Transverse colon (tissue), 4 donors: ENCODE measurements at places on chromosomes 12 and 14. TPM values are rescaled to one million over a fixed set of nuclear protein-coding genes. Genes with fewer than 3 reads are reported as not detected.

DNA sequence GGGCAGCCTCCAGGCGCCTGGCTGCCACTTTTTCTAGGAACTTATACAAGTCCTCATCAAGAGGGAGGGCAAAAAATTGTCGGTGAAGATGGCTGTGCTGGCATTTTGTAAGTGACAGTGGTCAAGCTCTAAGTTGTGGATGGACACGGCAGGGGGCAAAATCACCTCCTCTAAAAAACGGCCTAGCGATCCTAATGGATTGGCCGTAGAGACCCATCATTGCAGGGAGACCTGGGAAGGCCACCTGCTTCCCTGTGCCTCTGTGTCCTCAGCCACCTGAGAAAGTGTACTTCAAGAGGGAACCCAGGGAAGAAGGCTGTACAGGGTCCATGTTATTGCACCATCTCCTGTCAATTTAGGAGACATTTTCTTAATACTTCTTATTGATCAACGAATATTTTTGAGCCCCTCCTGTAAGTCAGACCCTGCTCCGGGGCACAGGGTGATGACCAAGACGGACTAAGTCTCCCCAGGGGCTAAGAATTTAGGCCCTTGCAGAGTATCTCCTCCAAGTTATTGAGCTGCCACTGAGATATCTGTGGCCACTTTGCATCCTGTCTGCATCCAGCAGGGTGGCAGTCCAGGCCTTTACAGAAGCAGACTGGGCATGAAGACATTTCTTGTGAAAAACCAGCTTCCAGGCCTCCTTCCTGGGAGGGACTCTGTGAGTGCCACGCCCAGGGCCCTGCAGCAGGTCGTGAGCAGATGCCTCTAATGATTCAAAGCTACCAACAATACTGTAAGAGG lies 40.5 kb downstream of the PSMA6 start:
- no peak overlapping the region for H3K4me3 ChIP-seq
- H3K27ac ChIP-seq = peak overlapping the region; percentile 96
- peaks cover 64% of the 10 kb centered on the region for H3K4me1 ChIP-seq
- peak; percentile 73 for DNase-seq
- no peaks in the 10 kb centered on the region for H3K36me3 ChIP-seq

DNA sequence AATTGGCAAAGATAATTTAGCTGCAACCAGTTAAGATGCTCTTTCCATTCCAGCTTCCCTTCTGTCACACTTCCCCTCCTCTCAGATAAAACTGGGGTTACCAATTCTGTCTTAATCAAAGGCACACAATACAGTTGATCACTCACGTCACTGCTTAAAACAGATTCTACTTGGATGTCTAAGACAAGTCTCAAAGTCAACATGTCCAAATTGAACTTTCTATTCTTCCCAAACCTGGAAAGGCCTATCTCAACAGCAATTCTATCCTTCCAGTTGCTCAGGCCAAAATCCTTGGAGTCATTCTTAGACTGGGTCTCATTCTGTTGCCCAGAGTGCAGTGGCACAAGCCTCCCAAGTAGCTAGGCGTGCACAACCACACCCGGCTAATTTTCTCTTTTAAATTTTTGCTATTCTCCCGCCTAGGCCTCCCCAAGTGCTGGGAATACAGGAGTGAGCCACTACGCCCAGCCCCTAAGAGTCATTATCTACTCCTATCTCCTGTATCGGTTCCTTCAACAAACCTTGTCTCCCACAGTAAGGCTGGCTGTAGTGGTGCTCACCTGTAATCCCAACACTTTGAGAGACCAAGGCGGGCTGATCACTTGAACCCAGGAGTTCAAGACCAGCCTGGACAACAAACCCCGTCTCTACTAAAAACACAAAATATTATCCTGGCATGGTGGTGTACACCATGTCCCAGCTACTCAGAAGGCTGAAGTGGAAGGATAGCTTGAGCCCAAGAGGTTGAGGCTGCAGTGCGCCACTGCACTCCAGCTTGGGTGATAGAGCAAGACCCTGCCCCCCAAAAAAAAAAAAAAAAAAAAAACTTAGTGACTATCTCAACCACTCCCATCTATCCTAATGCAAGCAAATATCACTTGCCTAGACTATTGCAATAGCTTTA lies 4.7 kb downstream of the RPS29 start:
- H3K27me3 ChIP-seq = no peaks in the 10 kb centered on the region
- no peak overlapping the region for H3K27ac ChIP-seq
- no peak for DNase-seq
- no peaks in the 10 kb centered on the region for H3K36me3 ChIP-seq
- peaks cover 27% of the 10 kb centered on the region for H3K4me1 ChIP-seq

- H3K27ac ChIP-seq = peak overlapping the region; percentile 92
- no peaks in the 10 kb centered on the region for H3K36me3 ChIP-seq
- no peaks in the 10 kb centered on the region for H3K4me1 ChIP-seq
- H3K4me3 ChIP-seq = peak overlapping the region; percentile 92
- peak; percentile 23 for DNase-seq
- H3K27me3 ChIP-seq = peaks cover 11% of the 10 kb centered on the region
These were observed 441 bp downstream of the PDE3A start for GRCh38 chr12:20368651-20369304.

- no peaks in the 10 kb centered on the region for H3K27me3 ChIP-seq
- H3K4me3 ChIP-seq = no peak overlapping the region
- H3K4me1 ChIP-seq = no peaks in the 10 kb centered on the region
- H3K36me3 ChIP-seq = no peaks in the 10 kb centered on the region
These were observed 1.9 kb upstream of the CD27 start for GRCh38 chr12:6442836-6443235.

- no peaks in the 10 kb centered on the region for H3K36me3 ChIP-seq
- H3K27me3 ChIP-seq = no peaks in the 10 kb centered on the region
- DNase-seq = no peak
- H3K4me3 ChIP-seq = no peak overlapping the region
- H3K4me1 ChIP-seq = no peaks in the 10 kb centered on the region
- no peak overlapping the region for H3K27ac ChIP-seq
These were observed 193.6 kb upstream of the FSCB start for GRCh38 chr14:44700694-44701093.

DNA sequence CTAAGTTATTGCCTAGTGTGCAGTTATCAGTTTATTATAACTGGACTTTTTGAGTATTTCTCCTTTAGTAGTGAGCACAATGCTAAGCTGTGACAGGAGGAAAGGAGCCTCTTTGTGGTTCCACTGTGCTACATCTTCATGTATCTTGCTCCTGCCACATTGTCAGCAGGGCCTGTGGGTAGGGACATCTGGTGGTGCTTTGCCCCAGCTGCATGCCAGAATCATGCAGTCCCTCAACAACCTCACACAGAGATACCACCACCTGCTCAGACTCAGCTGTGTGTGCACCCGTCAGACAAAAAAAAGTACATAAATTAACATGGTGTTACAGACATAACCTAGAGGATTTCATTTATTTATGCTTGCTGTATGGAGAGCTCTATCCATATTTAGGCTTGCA lies 51.1 kb downstream of the MIS18BP1 start:
- DNase-seq = no peak
- no peaks in the 10 kb centered on the region for H3K4me1 ChIP-seq
- no peak overlapping the region for H3K27ac ChIP-seq
- no peaks in the 10 kb centered on the region for H3K27me3 ChIP-seq

DNA sequence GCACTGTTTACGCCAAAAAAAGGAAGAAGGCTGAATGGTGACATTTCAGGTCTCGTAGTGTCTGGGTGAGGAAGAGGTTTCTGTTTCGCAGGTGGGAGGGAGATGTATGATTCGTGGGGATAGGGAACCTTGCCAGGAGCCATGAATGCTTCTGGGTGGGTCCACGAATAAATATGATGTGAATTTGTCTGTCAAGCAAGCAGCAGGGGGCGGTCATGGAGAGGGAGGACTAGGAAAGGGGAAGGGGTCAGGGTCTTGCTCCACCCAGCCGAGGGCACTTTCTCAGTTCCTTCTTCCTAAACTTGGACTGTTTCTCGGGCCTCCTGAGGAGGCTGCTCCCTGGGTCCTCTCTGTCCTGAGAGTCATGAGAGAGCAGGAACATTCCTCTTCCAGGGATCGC lies 72.5 kb downstream of the LGMN start:
- H3K27ac ChIP-seq = no peak overlapping the region
- DNase-seq = peak; percentile 29
- H3K36me3 ChIP-seq = no peaks in the 10 kb centered on the region
- peaks cover 4% of the 10 kb centered on the region for H3K4me1 ChIP-seq

GRCh38 chr14:74364271-74364880 lies 16.1 kb downstream of the VRTN start:
- no peak for DNase-seq
- H3K27ac ChIP-seq = no peak overlapping the region
- H3K4me1 ChIP-seq = no peaks in the 10 kb centered on the region
- H3K36me3 ChIP-seq = no peaks in the 10 kb centered on the region

- no peak overlapping the region for H3K27ac ChIP-seq
- no peaks in the 10 kb centered on the region for H3K27me3 ChIP-seq
- DNase-seq = no peak
- no peaks in the 10 kb centered on the region for H3K4me1 ChIP-seq
These were observed 948.8 kb upstream of the USP15 start for GRCh38 chr12:61311413-61311812.

- no peak overlapping the region for H3K4me3 ChIP-seq
- no peaks in the 10 kb centered on the region for H3K36me3 ChIP-seq
- no peaks in the 10 kb centered on the region for H3K27me3 ChIP-seq
- peak overlapping the region; percentile 35 for H3K27ac ChIP-seq
- peaks cover 9% of the 10 kb centered on the region for H3K4me1 ChIP-seq
- peak; percentile 65 for DNase-seq
These were observed 53.4 kb downstream of the PLBD1 start for GRCh38 chr12:14514154-14514842.

GRCh38 chr14:91829511-91829910 lies 37.8 kb downstream of the TC2N start:
- H3K4me1 ChIP-seq = peaks cover 8% of the 10 kb centered on the region
- H3K27ac ChIP-seq = peak overlapping the region; percentile 55
- no peak overlapping the region for H3K4me3 ChIP-seq
- H3K27me3 ChIP-seq = no peaks in the 10 kb centered on the region
- H3K36me3 ChIP-seq = no peaks in the 10 kb centered on the region
- DNase-seq = no peak

- H3K27ac ChIP-seq = no peak overlapping the region
- H3K4me1 ChIP-seq = no peaks in the 10 kb centered on the region
- no peak overlapping the region for H3K4me3 ChIP-seq
- H3K27me3 ChIP-seq = no peaks in the 10 kb centered on the region
These were observed 67.9 kb upstream of the TMEM132D start for GRCh38 chr12:129971721-129972120.

GRCh38 chr12:26135571-26135970 lies 10.7 kb upstream of the BHLHE41 start:
- no peaks in the 10 kb centered on the region for H3K27me3 ChIP-seq
- H3K4me1 ChIP-seq = peaks cover 4% of the 10 kb centered on the region
- no peaks in the 10 kb centered on the region for H3K36me3 ChIP-seq
- DNase-seq = no peak

- no peaks in the 10 kb centered on the region for H3K4me1 ChIP-seq
- DNase-seq = no peak
- H3K27ac ChIP-seq = no peak overlapping the region
- no peaks in the 10 kb centered on the region for H3K27me3 ChIP-seq
- H3K36me3 ChIP-seq = no peaks in the 10 kb centered on the region
- H3K4me3 ChIP-seq = no peak overlapping the region
These were observed 504.7 kb downstream of the LRFN5 start for GRCh38 chr14:42111355-42111754.

GRCh38 chr12:122063694-122064024 lies 14.9 kb upstream of the MLXIP start:
- peak overlapping the region; percentile 87 for H3K27ac ChIP-seq
- no peaks in the 10 kb centered on the region for H3K36me3 ChIP-seq
- H3K27me3 ChIP-seq = no peaks in the 10 kb centered on the region

PTHLH gene
- total RNA-seq = not detected

GZMB gene
- total RNA-seq = 2.5 TPM

FOXM1 gene
- not detected for total RNA-seq

DPPA3 gene
- total RNA-seq = not detected

SDR9C7 gene
- not detected for total RNA-seq

SLC17A8 gene
- total RNA-seq = 8.6 TPM

SERPINA5 gene
- not detected for total RNA-seq

TMEM179 gene
- total RNA-seq = 10.5 TPM

BBOF1 gene
- total RNA-seq = 4.6 TPM

BDKRB2 gene
- 19.8 TPM for total RNA-seq
